Mammary epithelial cell (primary cell): ENCODE measurements at places on chromosomes 2 and 18. TPM values are rescaled to one million over a fixed set of nuclear protein-coding genes. Genes with fewer than 3 reads are reported as not detected.

DNA sequence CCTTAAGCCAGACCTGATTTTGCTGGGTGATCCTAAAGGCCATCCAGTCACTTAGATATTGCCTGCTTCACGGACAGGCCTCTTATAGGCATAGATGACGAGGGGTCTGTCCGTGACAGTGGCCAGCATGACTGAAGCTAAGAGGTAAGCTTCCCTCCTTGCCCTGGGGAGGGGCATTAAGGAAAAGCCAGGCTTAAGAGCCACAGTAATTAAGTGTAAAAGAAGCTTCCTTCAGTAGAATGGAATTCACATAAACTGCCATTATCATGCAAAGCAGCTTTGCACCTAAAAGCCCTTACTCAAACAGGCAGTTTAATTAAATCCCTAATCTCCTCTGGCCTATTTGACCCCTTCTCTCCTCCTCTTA, 99.4 kb upstream of the PKDCC start:
- DNase-seq: no peak

DNA sequence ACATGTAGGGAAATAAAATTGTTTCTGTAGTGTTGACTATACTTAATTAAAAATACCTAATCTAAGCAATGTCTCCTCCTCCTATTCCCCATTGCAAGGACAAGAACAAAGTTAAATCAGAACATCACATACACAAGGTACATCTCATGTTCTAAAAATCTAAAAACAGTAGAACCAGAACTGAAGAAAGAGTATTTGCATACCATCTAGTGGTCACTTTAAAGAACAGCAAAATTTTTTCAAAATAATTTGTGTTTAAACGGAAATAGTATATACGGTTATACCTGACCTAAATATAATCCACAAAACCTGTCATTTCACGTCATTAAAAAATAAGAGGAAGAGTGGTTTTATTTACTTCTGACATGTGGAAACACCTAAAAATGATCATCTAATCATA, 294.3 kb upstream of the KCNH7 start:
- DNase-seq: no peak

GRCh38 chr2:157217409-157217808, 40.1 kb upstream of the GALNT5 start:
- DNase-seq: no peak

GRCh38 chr2:190528521-190529001, 6.0 kb downstream of the NEMP2 start:
- DNase-seq: peak; percentile 12

- DNase-seq: no peak
Observed at GRCh38 chr2:228245601-228246000, 64.1 kb upstream of the SPHKAP start.

- DNase-seq: no peak
Observed at GRCh38 chr2:202043475-202043874, 9.8 kb downstream of the FZD7 start.

- DNase-seq: peak; percentile 16
Observed at GRCh38 chr2:158414538-158414937, 42.0 kb downstream of the CCDC148 start.

- no peak for DNase-seq
Observed at GRCh38 chr2:101961338-101962191, 30.2 kb upstream of the IL1R2 start.

DNA sequence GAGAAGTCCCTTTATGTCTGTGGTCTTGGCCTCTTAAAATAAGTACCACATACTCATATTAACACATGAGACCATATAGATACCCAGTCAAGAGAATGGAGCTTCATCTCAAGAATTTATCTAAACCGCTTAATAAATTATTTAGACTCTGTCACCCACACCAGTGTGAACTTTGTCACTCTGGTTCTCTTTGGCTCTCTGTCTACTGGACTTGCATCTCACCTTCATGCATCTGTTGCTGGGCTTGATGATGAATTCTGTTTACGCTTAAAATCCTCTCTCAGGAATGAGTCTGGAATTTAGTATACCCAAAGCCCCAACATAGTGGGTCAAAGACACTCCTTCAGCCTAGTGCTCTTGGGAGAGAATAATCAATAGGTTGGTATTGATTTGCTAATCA, 73.9 kb downstream of the SETBP1 start:
- DNase-seq: no peak

- no peak for DNase-seq
Observed at GRCh38 chr2:135056790-135057189, 4.7 kb downstream of the RAB3GAP1 start.

GRCh38 chr18:77376043-77376732, 126.5 kb downstream of the GALR1 start:
- DNase-seq: no peak

GRCh38 chr2:197442857-197443256, 8.0 kb upstream of the SF3B1 start:
- no peak for DNase-seq

GRCh38 chr2:12624905-12625598, 91.7 kb upstream of the TRIB2 start:
- no peak for DNase-seq

DNA sequence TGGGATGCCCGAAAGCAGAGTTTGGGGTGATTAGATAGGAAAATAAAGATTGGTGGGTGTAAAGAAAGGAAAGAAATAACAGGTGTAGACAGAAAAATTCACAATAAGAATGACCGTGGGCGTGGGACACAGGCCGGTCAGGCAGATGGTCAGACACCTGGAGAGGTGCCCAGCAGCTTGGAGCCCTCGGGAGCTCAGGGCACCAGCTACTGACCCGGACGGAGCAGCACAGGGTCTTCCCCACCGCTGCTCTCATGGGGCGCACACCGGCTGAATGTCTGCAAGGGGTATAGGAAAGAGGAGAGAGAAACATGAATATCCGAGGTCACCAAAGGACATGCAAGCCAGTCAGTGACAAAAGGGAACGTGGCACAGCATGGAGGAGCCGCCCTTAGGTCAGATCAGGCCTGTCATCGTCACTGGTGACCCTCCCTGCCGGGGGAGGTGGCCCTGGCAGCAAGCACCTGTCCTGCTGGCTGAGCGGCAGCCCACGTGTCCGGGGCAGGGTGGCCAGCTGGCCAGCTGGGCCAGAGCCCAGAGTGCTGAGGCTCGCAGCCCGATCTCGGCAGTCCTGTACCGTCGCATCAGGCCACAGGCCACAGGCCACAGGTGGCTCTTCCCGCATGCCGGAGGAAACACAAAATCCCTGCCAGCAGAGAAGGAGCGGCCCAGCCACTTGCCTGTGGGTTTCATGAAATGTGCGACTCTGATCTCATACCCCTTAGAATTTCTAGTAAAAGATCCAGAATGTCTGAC, 112.0 kb upstream of the NDUFV2 start:
- no peak for DNase-seq

DNA sequence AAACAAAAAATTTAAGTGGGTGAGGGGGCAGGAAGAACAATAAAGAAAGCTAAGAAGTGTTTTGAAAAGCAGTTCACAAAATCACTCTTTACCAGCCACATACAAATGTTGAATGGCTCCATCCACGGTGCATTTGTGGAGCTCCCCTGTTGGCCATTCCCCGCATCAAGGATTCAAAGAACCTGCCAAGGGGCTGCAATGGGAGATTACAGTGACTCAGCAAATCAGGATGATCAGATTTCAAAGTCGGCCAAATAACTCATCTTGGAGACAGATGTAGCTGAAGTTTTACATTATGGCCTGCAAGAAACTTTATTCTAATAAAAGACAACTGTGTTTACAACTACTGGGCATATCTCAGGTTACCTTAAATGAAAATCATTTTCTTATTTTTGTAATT, 26.9 kb downstream of the COL4A3 start:
- no peak for DNase-seq

DNA sequence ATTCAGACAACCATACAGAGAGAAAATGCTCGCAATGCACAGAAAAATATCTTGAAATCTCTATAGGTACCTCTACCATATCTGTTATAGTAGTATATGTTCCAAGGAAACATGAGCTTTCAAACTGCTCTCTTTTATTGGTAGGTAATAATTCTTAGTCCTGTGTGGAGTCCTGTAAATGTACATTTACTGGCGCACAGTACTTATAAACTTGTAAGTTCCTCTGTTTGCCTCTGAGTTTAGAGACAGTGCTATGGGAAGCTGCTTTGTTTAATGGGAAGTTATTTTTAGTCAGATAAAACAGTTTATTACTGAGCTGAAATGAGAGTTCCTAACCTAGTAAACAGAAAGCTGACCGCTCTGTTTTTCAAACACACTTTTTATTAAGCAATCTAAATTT, 52.7 kb downstream of the CCDC93 start:
- no peak for DNase-seq

DNA sequence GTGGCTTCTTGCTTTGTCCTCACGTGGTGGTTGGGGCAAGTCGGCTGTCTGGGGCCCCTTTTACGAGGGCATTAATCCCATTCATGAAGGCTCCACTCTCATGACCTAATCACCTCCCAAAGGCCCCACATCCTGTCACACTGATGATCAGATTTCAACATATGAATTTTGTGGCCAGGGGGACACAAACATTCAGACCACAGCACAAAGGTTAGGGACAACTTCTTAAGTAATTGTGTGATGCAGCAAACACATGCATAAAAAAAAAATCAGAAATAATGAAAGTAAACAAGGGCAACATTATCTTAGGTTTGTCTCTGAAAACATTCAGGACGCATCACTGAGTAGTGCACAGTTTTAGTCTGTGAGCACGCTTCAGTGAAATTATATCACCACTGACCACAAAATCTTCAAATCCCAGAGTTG, 54.2 kb upstream of the FRZB start:
- DNase-seq: no peak

DNA sequence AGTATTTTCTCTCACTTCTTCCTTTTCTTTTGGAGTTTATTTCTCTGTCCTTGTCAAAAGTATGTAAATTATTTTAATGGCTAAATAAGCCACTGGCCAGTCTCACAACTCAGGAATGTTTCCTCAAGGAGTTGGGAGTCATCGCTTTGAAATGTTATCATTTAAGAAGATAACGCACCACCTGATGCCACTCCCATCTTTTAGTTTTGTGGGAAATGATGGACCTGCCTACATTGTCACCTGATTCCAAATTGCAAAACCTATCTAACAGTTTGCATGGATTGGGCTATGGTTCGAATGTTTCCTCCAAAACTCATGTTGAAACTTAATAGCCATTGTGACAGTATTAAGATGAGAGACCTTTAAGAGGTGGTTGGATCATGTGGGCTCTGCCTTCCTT, 32.4 kb upstream of the PPM1B start:
- peak; percentile 25 for DNase-seq

DNA sequence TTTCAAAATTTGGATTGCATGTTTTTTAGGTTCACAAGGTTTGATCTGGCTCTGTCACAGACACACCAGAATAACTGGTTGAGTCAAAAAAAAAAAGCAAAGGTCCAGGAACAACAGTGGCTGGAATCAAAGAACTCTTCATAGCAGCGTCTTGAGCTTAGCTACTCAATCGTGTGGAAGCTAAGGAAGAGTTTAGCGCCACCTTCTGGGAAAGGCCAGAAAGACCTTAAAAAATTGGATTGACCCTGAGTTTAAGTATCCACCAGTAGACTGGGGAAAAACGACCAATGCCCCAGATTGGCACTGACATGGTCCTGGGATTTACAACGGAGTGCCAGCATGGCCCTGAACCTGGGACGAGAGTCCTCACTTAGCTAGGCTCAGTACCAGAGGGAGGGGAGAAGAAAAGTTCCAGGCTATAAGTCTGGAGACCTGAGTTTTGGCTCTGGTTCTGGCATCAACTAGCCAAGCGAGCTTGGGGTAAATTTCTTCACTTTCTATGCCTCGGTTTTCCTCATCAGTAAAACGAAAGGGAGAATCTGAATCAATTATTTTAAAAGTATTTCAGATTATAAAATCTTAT, 71.1 kb upstream of the TFCP2L1 start:
- DNase-seq: peak; percentile 57

DNA sequence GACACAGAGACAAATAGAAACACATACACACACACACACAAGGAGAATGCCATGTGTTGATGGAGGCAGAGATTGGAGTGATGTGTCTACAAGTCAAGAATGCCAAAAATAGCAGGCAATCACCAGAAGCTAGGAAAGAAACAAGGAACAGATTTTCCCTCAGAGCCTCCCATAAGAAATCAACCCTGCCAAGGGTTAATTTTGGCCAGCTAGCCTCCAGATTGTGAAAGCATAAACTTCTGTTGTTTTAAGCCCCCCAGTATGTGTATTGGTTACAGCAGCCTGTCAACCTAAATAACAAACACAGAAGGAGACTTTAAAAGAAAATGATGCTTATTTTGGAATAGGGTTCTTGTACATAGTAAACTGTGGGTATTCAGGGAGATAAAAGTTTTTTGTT, 5.6 kb upstream of the STK39 start:
- DNase-seq: no peak

GRCh38 chr2:26529406-26530239, 51.7 kb upstream of the OTOF start:
- DNase-seq: no peak

GRCh38 chr2:210527286-210527685, 29.1 kb upstream of the CPS1 start:
- DNase-seq: no peak

- DNase-seq: no peak
Observed at GRCh38 chr2:1686784-1687105, 57.6 kb downstream of the PXDN start.

DNA sequence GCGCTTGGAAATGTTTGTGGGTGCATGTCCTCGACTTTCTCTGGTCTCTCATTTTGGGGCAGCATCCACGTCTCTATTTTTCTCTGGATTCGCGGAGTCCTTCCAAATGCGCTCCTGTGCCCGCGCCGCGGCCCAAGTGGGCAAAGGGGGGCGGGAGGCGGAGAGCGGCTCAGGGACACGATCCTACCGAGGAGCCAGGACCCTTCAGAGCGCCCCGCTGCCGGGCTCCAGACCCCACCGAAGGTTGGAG, 990 bp downstream of the EPAS1 start:
- DNase-seq: no peak

- no peak for DNase-seq
Observed at GRCh38 chr2:233375490-233376314, 21.4 kb downstream of the DGKD start.

GRCh38 chr2:223469270-223470046, 132.7 kb downstream of the SCG2 start:
- DNase-seq: peak; percentile 39

Gene ELMOD3
- 14.3 TPM for polyA plus RNA-seq

Gene SERPINB13
- polyA plus RNA-seq: 4.2 TPM

Gene TXNDC2
- polyA plus RNA-seq: 0.09 TPM

Gene IL36RN
- 0.46 TPM for polyA plus RNA-seq

Gene GALNT5
- 10.4 TPM for polyA plus RNA-seq

Gene TRAPPC8
- 28.4 TPM for polyA plus RNA-seq

Gene MYO1B
- 128 TPM for polyA plus RNA-seq

Gene MRO
- polyA plus RNA-seq: not detected

Gene FEZ2
- 20.0 TPM for polyA plus RNA-seq

Gene SLC16A14
- polyA plus RNA-seq: 0.17 TPM

Gene FOXD4L1
- polyA plus RNA-seq: 0.10 TPM

Gene GDF7
- polyA plus RNA-seq: not detected

Gene CAPN14
- polyA plus RNA-seq: 0.20 TPM

Gene AGAP1
- 21.7 TPM for polyA plus RNA-seq

Gene SERPINB11
- not detected for polyA plus RNA-seq

Gene PLCD4
- 2.8 TPM for polyA plus RNA-seq
